NCI-H1417 treated with DMSO at 0.1 percent for 48 hours (cell line): ENCODE measurements at places on chromosomes 1 and 21.

- DNase-seq: no peak
Measured at GRCh38 chr1:245999697-246000637, 507.1 kb downstream of the SMYD3 start.

- no peak for DNase-seq
Measured at GRCh38 chr1:28122183-28122582, 33.8 kb upstream of the EYA3 start.

- no peak for DNase-seq
Measured at GRCh38 chr1:113681596-113682337, 77.5 kb downstream of the PHTF1 start.

- DNase-seq: no peak
Measured at GRCh38 chr21:40809673-40810197, 37.2 kb downstream of the DSCAM start.

GRCh38 chr1:239899747-239900146 is 191.9 kb upstream of the FMN2 start:
- no peak for DNase-seq

DNA sequence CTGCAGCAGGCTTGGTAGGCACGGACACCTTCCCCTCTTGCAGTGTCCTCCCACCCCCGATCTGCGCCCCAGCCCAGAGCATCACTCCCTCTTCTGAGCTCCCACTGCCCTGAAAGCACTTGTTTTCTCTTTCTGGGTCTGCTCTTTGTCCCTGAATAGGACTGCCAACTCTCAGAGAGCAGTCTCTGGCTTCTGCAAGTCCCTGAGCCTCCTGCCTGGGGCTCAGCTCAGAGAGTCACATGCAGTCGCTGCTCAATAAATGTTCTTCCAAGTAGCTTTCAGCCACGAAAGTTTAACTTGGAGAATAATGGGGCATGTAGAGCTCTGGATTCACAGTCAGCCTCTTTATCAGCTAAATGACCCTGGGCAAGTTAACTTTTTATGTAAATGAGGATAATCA is 205.6 kb downstream of the HIVEP3 start:
- DNase-seq: no peak

- DNase-seq: no peak
Measured at GRCh38 chr21:34807881-34808568, 139.2 kb downstream of the CLIC6 start.

GRCh38 chr1:44674113-44675000 is at the start of the genes ARMH1 and TMEM53:
TSS of gene ARMH1 (plus strand) at chr1:44674714. CDS start at chr1:44689698, 14,984 bp downstream.
TSS of gene TMEM53 (minus strand) at chr1:44674481. CDS start at chr1:44674391, 90 bp downstream.
- DNase-seq: peak; percentile 93
